ENCODE measurements at places on chromosomes 1 and 21. TPM values are rescaled to one million over a fixed set of nuclear protein-coding genes. Genes with fewer than 3 reads are reported as not detected.

DNA sequence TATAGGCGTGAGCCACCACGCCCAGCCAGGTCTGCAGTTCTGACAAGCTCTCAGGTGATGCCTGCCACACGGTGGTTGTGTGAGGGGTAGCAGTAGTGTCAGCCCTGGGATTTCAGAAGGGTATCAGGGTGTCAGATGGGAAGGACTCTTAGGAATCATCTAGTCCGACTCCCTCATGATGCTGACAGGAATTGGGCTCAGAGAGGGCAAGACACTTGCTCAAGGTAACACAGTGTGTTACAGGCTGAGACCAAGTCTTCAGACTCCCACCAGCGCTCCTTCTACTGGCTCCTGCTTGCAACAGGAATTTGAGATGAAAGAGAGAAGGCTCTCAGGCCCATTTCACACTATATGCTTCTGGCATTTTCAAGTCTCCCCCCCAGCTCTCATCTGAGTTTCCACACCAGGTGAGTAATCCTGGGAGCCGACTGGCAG is 6.9 kb downstream of the HTR1D start:
- no peaks in the 10 kb centered on the region for H3K36me3 ChIP-seq
- no peaks in the 10 kb centered on the region for H3K4me1 ChIP-seq
- H3K4me3 ChIP-seq: no peak overlapping the region
- peaks cover 90% of the 10 kb centered on the region for H3K27me3 ChIP-seq

DNA sequence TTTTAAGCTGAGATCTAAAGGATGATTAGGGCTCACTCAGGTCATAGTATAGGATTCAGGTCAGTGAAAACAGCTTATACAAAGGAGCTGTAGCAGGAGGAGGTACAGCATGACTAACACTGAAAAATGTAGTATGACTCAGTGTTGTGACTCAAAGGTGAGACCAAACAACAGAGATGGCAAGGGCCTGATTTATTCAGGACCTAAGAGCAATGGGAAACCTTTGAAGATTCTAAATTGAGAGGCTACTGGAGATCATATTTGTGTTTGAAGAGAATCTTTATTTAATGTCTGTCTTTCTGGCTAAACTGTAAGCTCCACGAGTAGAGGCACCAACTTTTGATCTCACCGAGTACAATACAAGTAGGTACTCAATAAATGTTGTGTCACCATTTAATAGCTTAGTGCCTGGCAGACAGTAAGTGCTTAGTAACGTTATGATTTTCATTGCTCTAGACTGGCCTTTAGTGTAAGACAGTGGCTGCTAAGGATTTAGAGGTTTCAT is 43.5 kb downstream of the PRKAA2 start:
- no peaks in the 10 kb centered on the region for H3K27me3 ChIP-seq
- H3K4me1 ChIP-seq: no peaks in the 10 kb centered on the region
- no peak overlapping the region for H3K4me3 ChIP-seq
- no peak overlapping the region for H3K27ac ChIP-seq
- peak; percentile 7 for DNase-seq
- H3K36me3 ChIP-seq: no peaks in the 10 kb centered on the region

GRCh38 chr1:56359056-56359455 is 220.3 kb downstream of the PLPP3 start:
- DNase-seq: no peak
- H3K36me3 ChIP-seq: no peaks in the 10 kb centered on the region
- H3K27ac ChIP-seq: no peak overlapping the region
- no peak overlapping the region for H3K4me3 ChIP-seq
- no peaks in the 10 kb centered on the region for H3K4me1 ChIP-seq

GRCh38 chr1:150560576-150561253 is 11.5 kb downstream of the ADAMTSL4 start:
- DNase-seq: peak; percentile 96
- no peaks in the 10 kb centered on the region for H3K27me3 ChIP-seq
- peaks cover 32% of the 10 kb centered on the region for H3K36me3 ChIP-seq
- H3K4me3 ChIP-seq: peak overlapping the region; percentile 60

DNA sequence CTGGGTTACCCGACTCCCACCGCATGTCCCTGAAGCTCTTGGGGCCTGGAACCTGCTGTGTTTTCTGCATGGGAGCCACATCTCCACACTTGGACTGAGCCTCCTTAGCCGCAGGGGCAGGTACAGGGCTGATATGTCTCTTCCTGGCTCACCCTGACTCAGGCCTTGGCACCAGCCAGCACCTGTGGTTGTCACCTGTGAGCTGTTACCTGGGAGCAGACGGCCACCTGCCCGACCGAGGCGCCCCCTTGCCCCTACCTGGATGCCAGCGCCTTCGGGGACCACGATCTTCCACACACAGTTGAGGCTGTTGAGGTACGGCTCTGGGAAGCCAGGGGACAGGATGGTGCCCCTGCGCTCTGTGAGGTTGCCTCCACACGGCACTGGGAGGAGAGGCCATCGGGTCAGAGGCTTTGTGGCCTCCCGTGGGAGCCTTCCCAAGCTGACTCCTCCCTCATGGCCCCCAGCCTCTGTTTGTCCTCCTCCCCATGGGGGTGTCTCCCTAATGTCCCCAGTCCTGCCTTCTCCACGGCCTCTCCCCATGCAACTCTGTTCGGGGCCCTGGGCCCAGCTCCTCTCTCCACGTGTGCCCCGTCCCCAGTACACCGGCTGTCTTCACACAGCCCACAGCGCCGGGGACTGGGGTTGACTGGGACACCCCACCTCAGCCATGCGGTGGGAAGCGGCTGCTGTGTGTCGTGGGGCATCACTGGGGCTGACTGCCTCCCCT is 152.0 kb downstream of the ZSCAN20 start:
- peaks cover 31% of the 10 kb centered on the region for H3K27me3 ChIP-seq
- H3K36me3 ChIP-seq: no peaks in the 10 kb centered on the region
- DNase-seq: no peak
- no peak overlapping the region for H3K4me3 ChIP-seq

L1TD1 gene
- polyA plus RNA-seq: not detected

GRCh38 chr1:109477821-109478220 is 5.9 kb upstream of the ATXN7L2 start:
- no peak overlapping the region for H3K27ac ChIP-seq
- no peak for DNase-seq
- H3K4me3 ChIP-seq: no peak overlapping the region
- H3K4me1 ChIP-seq: peaks cover under 1% of the 10 kb centered on the region
- H3K27me3 ChIP-seq: no peaks in the 10 kb centered on the region
- H3K36me3 ChIP-seq: no peaks in the 10 kb centered on the region

- H3K36me3 ChIP-seq: no peaks in the 10 kb centered on the region
- no peaks in the 10 kb centered on the region for H3K4me1 ChIP-seq
- H3K4me3 ChIP-seq: no peak overlapping the region
- no peak overlapping the region for H3K27ac ChIP-seq
- DNase-seq: no peak
Observed at GRCh38 chr1:172107316-172107975, 266.1 kb downstream of the DNM3 start.

DNA sequence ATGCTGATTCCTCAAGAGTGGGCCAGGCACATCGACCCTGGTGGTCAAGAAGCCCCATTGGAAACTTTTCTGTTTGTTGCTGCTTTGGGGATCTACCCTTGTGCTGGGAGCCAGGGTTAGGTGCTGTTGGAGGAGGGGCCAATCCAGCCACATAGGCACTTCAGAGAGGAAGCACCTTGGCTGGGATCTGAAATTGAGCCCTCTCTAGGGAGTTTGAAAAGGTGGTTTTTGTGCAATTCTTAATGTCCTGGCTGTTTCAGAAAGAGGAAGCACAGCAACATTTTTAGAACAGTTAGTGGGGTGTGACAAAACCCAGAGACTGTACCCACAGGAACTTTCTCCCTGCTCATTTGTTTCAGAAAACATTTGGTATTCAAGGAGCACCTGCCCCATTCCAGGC is 17.2 kb upstream of the BEND5 start:
- no peak overlapping the region for H3K27ac ChIP-seq
- DNase-seq: no peak
- H3K4me3 ChIP-seq: no peak overlapping the region

GRCh38 chr1:45038661-45039364 is 26.8 kb downstream of the UROD start:
- no peak overlapping the region for H3K27ac ChIP-seq
- H3K27me3 ChIP-seq: no peaks in the 10 kb centered on the region
- H3K4me3 ChIP-seq: no peak overlapping the region
- peaks cover 51% of the 10 kb centered on the region for H3K36me3 ChIP-seq
- DNase-seq: no peak
- H3K4me1 ChIP-seq: no peaks in the 10 kb centered on the region

GRCh38 chr1:178643831-178644230 is 81.2 kb upstream of the RALGPS2 start:
- no peak overlapping the region for H3K27ac ChIP-seq
- no peaks in the 10 kb centered on the region for H3K36me3 ChIP-seq
- no peak overlapping the region for H3K4me3 ChIP-seq
- H3K27me3 ChIP-seq: no peaks in the 10 kb centered on the region

DNA sequence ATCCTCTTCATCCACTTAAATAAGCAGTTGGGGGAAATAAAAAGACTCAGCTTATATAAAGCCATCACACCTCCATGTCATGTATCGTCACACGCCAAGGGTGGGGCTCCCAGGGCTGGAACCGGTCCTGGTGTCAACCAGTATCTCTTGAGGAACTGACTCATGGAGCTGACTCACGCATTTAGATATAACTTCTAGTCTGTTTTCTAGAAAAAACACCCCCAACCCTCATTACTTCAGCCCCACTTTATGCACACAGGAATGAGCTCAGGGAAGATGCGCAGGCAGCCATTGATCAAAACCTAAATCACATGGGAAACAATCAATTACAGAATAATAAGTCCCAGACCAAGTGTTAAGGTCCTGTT is 6.9 kb upstream of the IL22RA1 start:
- DNase-seq: peak; percentile 58
- no peaks in the 10 kb centered on the region for H3K36me3 ChIP-seq
- H3K27me3 ChIP-seq: no peaks in the 10 kb centered on the region
- no peak overlapping the region for H3K4me3 ChIP-seq
- no peak overlapping the region for H3K27ac ChIP-seq

ESPN gene
- polyA plus RNA-seq: 1.5 TPM

FHAD1 gene
- 1.1 TPM for polyA plus RNA-seq

- H3K36me3 ChIP-seq: no peaks in the 10 kb centered on the region
- peaks cover 4% of the 10 kb centered on the region for H3K4me1 ChIP-seq
- H3K27me3 ChIP-seq: no peaks in the 10 kb centered on the region
Observed at GRCh38 chr1:89271341-89272015, 1.2 kb downstream of the GBP5 start.

- peaks cover 18% of the 10 kb centered on the region for H3K4me1 ChIP-seq
- DNase-seq: peak; percentile 87
- no peak overlapping the region for H3K4me3 ChIP-seq
- H3K27me3 ChIP-seq: no peaks in the 10 kb centered on the region
Observed at GRCh38 chr1:29271724-29272123, 35.4 kb downstream of the PTPRU start.

GRCh38 chr1:207240325-207241101 is 81.0 kb upstream of the CD55 start:
- no peaks in the 10 kb centered on the region for H3K36me3 ChIP-seq
- no peak for DNase-seq
- no peak overlapping the region for H3K4me3 ChIP-seq
- H3K27ac ChIP-seq: no peak overlapping the region

- peaks cover 31% of the 10 kb centered on the region for H3K4me1 ChIP-seq
- no peak for DNase-seq
- H3K36me3 ChIP-seq: peaks cover 8% of the 10 kb centered on the region
- H3K27ac ChIP-seq: no peak overlapping the region
Observed at GRCh38 chr1:35533586-35533985, 23.6 kb downstream of the KIAA0319L start.

- peaks cover 53% of the 10 kb centered on the region for H3K4me1 ChIP-seq
- peak; percentile 85 for DNase-seq
- no peaks in the 10 kb centered on the region for H3K27me3 ChIP-seq
- no peaks in the 10 kb centered on the region for H3K36me3 ChIP-seq
Observed at GRCh38 chr1:7646981-7647901, 123.9 kb upstream of the VAMP3 start.

DNA sequence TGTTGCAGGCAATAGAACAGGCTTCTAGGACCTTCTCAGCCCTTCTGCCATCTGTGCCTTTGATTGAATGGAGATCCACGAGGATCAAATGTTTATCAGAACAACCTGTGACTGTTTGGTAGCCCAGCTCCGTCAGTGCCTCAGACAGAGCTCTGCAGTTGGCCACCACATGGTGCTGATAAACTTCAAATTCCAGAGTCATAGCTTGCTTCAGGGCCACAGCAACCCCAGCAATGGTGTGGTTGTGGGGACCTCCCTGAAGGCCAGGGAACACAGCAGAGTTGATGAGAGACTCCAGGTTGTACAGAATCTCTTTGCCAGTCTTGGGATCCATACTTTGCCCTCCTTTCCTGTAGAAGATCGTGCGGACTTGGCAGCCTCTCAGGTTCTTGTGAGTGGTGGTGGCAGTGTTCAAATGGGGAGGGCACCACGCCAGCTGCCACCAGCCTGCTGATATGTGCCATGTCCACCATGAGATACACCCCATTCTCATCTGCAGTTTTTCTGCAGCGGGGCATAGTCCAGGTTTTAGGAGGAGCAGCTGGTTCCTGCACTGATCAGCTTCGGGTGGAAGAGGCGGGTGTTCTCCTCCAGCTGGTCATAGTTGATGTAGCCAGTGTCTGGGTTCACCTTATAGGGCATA is 82.9 kb upstream of the ARTN start:
- H3K27ac ChIP-seq: no peak overlapping the region
- H3K4me3 ChIP-seq: no peak overlapping the region
- DNase-seq: no peak
- no peaks in the 10 kb centered on the region for H3K36me3 ChIP-seq
- no peaks in the 10 kb centered on the region for H3K27me3 ChIP-seq

DNA sequence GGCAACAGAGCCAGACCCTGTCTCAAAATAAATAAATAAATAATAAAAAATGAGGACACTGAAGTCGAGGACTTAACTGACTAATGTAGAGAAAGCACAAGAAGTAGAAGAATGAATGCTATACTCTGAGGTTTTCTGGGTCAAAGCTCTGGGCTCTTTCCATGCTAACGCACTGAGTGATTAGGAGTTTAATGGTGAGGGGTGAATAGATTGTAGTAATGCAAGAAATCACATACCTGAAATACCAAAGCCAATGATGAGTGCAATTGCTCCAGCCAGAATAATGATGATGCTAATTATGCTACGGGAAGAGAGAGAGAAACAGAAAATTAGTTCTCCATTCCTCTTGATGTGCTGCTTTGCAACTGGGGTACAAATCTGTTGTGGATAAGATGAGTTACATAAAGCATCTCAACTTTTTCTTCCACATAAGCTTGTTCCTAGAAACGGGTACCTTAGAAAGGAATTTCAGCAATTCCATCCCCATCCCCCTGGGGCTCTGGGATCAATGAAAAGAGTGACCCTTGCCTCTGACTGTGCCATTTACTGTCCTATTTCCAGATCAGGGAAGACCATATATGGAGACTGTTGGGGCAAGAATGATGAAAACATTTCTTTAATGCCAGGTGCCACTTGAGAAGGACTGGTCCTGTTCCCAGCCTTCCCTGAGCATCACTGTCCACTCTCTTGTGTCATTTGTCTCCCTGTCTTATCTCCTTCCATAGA is 40.7 kb downstream of the VTCN1 start:
- no peak overlapping the region for H3K27ac ChIP-seq
- no peak for DNase-seq
- no peak overlapping the region for H3K4me3 ChIP-seq

GRCh38 chr1:55839221-55839620 is 624.1 kb upstream of the USP24 start:
- no peak overlapping the region for H3K27ac ChIP-seq
- DNase-seq: no peak
- H3K36me3 ChIP-seq: no peaks in the 10 kb centered on the region
- H3K4me3 ChIP-seq: no peak overlapping the region
- H3K27me3 ChIP-seq: no peaks in the 10 kb centered on the region

FMO2 gene
- 5.8 TPM for polyA plus RNA-seq

Data from stomach (tissue), 19 donors.